HS-27A (cell line): ENCODE measurements at places on chromosomes 11 and 22.

GRCh38 chr11:94762208-94762607, 5.9 kb upstream of the AMOTL1 start:
- DNase-seq: no peak

GRCh38 chr22:49975543-49976389, 15.2 kb downstream of the PIM3 start:
- DNase-seq: no peak

- no peak for DNase-seq
Measured at GRCh38 chr22:23781511-23782183, 5.1 kb upstream of the SMARCB1 start.

- no peak for DNase-seq
Measured at GRCh38 chr11:78796956-78797355, 222.3 kb upstream of the NARS2 start.

- no peak for DNase-seq
Measured at GRCh38 chr11:119924017-119924416, 195.0 kb upstream of the NECTIN1 start.

DNA sequence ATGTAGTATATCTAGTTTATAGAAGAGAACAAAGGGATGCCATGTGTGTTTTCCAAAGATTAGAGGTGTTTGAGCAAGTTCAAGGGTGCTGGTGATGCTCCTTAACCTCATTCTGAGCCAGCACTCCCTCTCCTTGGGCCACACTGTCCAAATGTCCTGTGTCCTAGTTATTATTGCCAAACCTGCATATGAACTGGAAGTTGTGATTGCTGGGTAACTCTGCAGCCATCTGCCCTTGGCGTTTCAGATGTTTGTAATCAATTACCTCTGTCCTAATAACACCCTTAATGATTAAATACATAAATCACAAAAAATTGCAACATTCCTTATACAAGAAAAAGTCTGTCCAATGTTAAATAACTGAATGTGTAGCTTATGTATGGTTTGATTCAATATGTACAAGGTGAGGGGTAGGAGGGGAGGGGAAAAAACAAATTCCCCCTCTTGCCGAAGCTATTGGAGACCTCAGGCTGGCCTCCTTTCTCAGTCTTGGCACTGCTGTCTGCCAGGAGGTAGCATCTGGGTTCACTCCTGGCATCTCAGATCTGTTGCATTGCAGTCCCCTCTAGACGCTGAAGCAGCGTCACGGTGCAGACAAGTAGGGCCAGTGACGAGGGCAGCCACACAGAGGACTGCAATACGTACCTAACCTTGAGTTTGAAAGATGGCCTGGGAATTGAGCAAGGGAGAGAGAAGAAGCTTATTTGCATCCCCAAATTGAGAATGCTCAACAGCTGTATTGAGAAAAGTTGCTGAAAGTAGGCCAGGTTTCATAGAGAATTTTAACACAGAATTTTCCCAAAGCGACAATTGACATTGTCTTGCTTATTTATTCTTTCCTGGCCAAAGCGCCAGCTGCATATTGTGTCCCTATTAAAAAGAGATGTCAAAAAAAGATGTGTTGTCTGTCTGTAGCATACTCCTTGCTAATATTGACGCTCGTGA, 89.6 kb upstream of the ARHGAP32 start:
- no peak for DNase-seq

DNA sequence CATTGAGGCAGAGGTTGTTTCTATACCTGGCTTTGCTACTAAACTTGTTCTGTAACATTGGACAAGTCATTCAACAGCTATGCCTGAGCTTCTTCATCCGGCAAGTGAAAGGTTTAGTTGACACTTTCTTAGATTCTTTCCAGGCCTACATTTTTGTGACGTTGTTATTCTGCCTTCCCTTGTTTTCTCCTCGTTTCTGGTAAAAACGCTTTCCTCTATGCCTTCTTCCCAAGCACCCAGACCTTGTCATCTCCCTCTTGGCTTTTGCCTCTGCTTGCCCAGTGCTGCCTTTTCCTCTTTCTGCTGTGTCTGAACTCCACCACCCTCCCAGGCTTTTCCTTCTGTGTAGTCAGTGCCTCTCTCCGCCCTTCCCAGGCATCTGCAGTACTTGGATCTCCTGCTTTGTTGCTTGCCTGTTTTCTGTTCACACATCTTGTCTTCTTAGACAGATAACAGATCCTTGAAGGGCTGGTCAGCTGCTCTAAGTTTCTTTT, 1.4 kb upstream of the AMOTL1 start:
- DNase-seq: no peak

- peak; percentile 7 for DNase-seq
Measured at GRCh38 chr11:77747381-77747969, 73.0 kb downstream of the RSF1 start.

DNA sequence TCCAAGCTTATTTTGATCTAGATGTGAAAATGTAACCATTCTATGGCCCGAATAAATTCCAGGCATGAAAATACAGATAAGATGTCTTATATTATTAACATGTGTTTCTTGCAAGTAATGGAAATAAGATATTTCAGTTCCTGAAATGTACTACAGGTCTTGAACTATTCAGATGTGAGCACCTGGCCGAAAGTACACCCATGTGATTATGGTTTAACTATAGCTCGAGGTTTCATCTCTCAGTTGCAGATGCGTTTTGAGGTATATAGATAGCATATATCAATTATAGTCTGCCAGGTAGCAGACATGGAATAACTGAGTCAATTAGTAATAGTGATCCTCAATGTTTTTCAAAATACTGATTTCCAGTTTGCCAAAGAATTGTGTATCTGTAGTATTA, 68.3 kb downstream of the DDIAS start:
- no peak for DNase-seq

GRCh38 chr11:18088966-18089365, 16.9 kb downstream of the SAAL1 start:
- DNase-seq: no peak

GRCh38 chr11:111153194-111153593, 92.3 kb upstream of the POU2AF2 start:
- DNase-seq: no peak

DNA sequence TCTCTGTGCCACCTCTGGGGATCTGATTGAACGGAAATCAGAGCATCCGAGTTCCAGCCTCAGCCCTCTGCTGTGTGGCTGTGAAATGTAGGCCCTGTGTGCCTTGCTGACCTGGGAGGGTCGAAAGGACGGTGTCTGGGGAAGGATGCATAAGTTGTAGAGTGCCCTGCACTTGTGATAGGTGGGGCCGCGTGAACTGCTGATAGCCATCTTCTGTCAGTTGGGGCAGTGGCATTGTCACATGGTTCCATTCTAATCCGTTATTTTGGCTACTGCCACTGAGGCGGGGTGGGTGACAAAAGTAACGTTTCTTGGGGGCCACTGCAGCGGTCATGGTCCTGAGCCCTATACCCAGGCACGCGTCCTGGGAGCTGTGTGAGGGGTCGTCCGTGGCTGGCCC, 63.4 kb downstream of the LRP5 start:
- DNase-seq: no peak

DNA sequence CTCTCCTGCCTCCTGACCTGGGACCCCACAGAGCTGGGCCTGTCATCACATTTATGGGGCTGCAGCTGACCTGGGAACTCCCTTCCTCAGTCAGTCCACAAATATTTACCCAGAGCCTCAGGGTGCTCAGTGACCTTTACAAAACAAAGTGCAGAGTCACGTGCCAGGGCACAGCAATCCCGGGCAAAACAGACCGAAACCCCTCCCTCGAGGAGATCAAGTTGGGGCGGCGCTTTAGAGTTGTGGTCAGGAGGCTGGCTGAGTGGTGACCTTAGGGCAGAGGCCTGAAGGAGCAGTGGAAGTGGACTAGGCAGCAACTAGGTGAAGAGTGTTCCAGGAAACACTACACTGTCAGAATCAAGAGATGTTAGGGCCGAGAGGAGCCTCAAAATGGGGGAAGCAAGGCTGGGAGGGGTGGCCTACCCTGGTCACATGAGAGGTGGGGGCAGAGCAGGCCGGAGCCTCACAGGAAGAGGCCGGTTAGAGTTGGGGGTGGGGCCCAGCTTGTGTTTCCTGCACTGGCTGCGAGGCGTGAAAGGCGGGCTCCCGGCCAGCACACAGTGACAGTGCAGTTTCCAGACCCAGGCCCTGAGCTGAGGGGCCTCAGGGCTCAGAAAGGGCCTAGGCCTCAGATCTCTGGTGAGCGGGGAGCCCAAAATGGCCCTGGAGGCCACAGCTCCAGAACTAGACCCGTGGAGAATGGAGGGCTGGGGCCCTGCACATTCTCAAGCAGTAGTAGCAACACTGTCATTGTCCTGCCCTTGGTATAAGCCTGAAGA, 3.7 kb upstream of the NEAT1 start:
- peak; percentile 93 for DNase-seq

DNA sequence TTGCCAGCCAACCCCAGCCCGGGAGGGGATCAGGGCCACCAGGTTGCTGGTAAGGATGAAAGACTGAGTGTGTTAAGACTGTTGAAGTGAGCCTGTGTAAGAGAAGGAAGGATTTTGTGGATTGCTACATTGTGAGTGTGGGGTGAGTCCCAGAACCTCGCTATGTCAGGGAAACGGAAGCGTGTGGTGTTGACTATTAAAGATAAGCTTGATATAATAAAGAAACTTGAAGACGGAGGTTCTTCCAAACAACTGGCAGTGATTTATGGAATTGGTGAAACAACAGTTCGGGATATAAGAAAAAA, 627 bp downstream of the JRKL start:
- no peak for DNase-seq

- no peak for DNase-seq
Measured at GRCh38 chr22:39055658-39056057, 15.0 kb downstream of the APOBEC3F start.

DNA sequence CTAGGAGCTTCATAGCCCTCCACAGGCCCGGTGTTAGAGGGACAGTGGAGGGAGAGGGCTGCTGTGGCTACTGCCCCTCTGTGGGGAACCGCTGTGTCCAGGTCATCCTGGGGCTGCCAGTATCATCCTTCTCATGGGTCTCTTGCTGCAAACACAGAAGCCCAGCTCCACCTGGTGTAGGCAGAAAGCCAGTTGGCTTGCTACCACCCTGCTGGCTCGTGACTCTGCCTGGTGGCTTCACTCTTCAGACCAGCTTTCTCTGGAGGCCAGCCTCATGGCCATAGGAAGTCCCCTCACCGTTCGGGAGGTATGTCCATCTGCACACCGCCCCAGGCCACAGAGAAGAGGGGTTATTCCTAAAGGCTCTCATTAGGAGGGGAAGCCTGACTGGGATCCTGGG, 19.4 kb upstream of the SUSD2 start:
- no peak for DNase-seq

- DNase-seq: no peak
Measured at GRCh38 chr11:75347781-75348566, 3.5 kb downstream of the ARRB1 start.

- DNase-seq: no peak
Measured at GRCh38 chr11:7143908-7144307, 55.1 kb downstream of the RBMXL2 start.

DNA sequence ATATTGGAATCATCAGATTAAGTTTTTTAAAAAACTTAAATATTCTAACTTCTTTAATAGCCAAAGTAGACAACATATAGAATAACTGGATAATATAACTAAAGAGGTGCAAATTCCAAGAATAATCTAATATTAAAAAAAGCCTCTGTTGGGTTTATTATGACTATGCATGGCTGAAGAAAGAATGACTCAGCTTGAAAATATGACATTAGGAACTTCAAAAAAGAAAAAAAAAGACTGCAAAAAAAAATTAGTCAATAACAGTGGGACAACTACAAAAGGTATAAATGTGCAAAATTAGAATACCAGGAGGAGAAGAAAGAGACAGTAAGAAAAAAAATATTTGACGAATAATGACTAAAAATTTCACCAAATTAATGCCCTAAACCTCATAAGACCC, 1178.0 kb downstream of the JRKL start:
- DNase-seq: no peak

DNA sequence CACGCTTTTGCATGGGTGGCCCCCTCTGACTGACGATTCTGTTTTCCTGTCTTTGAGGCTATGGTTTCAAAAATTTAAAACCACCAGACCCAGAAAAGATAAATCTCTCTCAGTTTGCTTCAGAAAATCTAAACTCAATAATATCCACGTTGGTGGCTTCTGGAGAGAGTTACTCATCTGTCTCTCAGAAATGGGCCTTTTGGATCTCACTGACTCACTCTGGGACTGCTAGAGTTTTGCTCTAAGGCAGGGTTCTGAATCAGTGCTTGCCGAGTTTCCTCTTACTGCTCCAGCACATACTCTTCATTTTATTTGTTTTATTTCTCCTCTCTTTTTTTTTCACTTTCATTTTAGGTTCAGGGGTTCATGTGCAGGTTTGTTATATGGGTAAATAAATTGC, 305.7 kb downstream of the BLID start:
- no peak for DNase-seq

GRCh38 chr11:28011813-28012212, 96.1 kb downstream of the KIF18A start:
- DNase-seq: no peak

DNA sequence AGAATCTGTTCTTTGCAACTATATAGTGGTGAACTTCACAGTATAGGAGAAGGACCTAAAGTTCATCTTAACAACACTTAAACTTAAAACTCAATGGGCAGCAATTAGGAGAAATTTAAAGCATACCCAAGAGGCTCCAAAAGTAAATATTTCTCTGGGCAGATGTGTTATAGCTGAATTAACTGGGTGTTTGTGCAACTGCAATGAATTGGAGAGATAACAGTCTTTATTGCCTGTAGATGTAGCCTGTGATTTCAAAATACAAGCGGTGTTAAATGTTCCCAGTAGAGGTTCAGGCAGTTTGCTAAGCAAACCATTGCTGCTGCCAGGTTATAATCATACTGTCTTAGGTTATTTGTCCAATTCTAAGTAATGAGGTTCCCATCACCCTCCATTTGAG, 294.1 kb upstream of the MTNR1B start:
- no peak for DNase-seq

- DNase-seq: no peak
Measured at GRCh38 chr11:43150697-43151096, 161.1 kb upstream of the API5 start.

- DNase-seq: no peak
Measured at GRCh38 chr22:39721206-39722031, 150.9 kb downstream of the CACNA1I start.

- no peak for DNase-seq
Measured at GRCh38 chr11:1199751-1200610, 22.9 kb upstream of the MUC5B start.

GRCh38 chr11:97460091-97460490, 1070.3 kb downstream of the JRKL start:
- no peak for DNase-seq

DNA sequence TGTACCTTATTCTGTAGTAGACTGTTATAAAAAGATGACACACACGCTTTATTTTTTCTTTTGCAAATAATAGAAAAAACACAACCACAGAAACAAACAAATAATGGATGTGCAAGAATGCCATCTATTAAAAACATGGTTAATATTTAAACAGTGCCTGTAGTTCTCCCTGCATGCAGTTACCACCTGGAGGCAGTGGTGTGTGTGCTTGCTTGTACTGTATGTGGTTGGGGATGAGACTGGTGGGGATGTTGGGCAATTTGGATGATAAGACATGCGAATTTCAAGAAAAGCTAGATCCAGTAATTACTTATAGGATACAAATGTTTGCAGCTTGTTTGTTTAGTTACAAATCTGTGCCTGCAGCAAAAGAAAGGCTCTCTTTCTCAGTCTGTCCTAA, 3.6 kb downstream of the C11orf87 start:
- no peak for DNase-seq
